ENCODE measurements at places on chromosomes 7 and 10.

DNA sequence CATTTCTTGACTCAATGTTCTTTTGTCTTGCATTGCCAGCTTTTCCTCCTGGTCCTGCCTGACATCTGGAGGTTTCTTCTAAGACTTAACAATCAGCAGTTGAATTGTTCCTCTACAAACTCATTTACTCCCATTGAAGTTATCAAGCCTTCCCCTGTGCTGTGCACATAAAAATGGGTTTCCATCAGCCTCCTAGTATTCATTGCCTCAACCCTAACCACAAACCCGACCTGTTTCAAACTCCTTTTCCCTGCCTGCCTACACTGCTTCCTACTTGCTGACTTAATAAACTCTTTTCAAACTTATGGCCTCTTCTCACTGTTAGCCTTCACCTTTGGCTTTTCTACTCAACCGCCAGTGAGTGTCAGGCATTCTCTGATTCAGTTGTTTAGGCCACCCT is 9.4 kb upstream of the CDK6 start:
- no peak for DNase-seq

- DNase-seq, result peak; percentile 53
These were observed 150.1 kb upstream of the SHH start for GRCh38 chr7:155962191-155962967.

- no peak for DNase-seq
These were observed 44.2 kb upstream of the PRSS58 start for GRCh38 chr7:142301923-142302550.

DNA sequence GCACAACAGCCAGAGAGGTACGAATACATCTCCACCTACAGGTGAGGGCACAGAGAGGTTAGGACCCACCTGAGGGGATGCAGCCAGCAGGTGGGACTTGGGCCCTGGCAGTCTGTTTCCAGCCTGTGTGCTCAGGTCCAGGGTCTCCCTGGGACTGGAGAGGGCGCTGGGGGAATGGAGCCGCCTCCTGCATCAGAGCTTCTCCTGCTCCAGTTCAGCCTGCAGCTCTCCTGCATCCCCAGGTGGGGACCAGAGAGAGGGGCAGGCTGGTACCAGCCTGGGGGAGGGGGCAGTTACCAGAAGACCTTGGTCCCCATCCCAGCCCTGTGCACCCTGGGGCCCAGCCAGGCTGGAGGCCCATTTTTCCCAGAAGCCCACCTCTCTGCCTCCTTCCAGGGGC is 80.7 kb downstream of the LHPP start:
- no peak for DNase-seq

DNA sequence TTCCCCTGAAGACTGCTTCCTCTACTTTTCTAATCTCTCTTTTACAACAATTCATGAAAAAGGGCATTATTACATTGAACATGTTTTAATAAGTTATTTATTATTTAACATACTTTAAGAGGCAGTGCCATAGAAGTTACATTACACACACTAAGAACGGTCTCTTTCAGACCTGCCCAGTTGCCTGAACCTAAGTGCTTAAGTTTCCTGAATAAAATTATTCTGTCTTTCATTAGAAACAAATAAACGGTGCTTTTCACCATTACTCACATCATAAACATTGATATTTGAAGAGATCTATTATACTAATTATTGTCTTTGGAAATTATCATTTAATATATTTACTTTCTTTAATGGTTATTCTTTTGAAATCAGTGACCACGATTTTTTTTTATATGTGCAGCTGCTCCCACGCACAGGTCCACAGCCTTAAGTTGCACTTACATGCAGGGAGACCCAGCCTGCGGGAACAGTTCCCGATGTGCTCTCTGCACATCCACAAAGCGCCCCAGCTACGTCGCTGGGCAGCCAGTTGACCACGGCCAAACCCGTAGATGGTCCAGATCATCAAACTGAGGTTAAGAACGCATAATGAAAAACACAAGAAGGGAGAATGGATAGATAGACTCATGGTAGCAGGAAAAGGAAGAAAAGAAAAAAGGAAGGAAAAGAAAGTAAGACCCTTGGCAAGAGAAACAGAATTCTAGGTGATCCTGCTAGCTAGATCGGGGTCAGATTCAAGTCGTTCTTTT is 437.0 kb upstream of the MGMT start:
- no peak for DNase-seq

DNA sequence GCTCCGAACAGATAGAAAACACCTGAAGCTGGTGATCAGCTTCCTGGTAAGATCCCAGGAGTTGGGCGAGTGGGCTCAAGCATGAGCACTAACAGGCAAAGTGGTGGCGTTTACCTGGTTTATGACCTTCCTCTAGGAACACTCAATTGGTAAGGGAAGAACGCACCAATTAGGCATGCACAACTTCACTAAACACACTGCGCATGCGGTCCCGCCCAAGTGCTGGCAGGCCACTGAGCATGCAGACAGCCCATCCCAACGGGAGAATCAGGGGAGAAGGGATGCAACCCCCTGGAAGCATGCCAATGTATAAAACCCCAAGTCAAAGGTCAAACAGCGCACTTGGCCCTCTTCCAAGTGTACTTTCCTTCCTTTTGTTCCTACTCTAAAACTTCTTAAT is 70.4 kb downstream of the LYZL2 start:
- no peak for DNase-seq

- DNase-seq, result no peak
These were observed 219.8 kb downstream of the MAD1L1 start for GRCh38 chr7:2012981-2013380.

DNA sequence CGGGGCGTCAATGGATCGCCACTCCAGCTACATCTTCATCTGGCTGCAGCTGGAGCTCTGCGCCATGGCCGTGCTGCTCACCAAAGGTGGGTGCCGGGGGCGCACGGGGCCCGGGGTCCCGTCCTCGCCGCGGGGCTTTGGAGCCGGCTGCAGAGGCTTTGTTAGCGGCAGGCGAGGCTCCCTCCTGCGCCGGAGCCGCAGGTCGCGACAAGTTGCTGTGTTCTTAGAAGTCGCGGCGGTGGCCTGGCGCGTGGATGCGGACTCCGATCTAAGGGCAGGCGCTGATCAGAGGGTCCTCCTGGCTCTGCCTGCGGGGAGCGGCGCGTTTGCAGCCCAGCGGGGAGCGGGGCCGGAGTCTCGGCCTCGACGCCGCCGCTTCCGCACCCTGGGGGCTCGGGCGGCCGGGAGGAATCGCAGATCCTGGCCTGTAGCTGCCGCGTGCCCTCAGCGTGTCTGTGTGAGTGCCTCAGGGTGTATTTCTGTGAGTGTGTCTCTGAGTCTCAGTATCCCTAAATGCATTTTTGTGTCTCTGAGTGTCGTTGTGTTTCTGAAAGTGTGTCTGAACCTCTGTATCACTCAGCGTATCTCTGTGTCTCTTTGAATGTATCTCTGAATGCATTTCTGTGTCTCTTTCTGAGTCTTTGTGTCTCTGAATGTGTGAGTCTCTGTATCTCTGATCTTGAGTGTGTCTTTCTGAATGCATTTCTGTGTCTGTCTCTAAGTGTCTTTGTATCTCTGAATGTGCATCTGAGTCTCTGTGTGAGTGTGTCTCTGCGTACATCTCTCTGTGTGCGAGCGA is 766 bp downstream of the BAMBI start:
- DNase-seq, result peak; percentile 37

GRCh38 chr7:1645476-1645875 is 24.6 kb upstream of the ELFN1 start:
- DNase-seq, result no peak

DNA sequence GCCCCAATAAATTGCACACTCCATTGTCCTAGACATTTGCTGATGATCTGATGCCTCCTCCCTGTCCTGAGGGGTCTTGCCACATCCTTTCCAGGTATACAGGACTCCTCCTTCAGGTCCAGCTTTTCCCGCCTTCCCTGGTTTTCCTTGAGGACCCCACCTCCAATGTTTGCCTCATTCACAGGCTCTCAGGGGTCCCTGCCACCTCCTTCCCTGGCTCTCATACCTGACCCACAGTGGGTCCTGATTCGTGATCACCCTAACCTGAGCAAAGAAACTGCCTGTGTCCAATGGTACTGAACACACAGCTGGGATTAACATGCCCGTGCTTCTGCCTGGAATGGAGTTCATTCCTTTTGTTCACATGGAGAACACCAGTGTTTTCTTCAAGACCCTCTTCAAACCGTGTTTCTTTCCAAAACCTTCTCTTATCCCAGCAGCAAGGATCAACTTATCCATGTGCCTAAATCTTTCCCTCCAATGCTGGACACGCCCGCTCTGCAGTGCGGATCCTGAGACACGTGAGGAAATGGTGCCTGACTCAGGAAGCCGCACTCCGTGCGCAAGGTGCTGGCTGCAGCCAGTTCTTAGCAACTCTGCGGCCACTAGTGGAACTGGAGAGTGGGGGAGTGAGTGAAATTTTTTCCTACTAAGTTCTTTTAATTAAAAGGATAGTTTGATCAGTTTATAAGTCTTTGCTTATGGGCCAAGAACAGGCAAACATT is 354.6 kb upstream of the SHH start:
- no peak for DNase-seq

- peak; percentile 23 for DNase-seq
These were observed 2.3 kb downstream of the IGF2BP3 start for GRCh38 chr7:23467806-23468525.

DNA sequence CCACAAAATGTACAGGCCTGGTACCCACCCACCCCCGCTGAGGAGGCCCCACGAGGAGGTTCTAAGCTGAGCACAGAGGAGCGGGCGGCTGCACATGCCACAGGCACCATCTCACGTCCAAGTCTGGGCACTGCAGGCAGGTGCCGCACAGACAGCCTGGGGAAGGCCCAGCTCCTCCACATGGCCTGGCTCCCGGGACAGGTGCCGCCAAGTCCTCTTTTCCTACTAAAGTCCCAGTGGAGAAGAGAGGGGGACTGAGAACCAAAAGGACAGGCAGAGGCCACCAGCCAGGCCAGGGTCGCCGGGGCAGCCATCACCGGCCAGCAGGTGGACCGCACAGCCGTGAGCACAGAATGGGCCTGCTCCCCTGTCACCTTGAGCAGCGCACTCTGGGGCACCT is 91.1 kb downstream of the MAD1L1 start:
- DNase-seq, result no peak

DNA sequence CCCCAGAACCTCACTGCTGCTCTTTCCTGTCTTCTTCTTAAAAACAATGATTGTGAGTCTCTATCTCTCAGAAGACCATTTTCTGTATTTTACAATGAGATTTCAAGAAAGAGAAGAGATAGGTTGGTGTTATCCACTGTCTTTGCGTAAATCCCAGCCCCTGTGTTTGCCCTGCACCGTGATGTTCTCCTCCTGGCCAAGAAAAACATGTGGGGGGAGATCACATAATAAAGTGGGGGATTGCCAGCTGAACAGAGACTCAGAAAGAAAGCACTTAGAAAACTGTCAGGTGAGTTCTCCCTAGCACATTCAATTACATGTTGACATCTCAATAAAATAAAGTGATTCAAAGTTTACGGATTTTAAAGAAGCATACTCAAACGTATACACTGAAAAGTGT is 105.0 kb upstream of the PITRM1 start:
- DNase-seq, result no peak

- no peak for DNase-seq
These were observed 10.6 kb downstream of the DBF4 start for GRCh38 chr7:87886875-87887274.

DNA sequence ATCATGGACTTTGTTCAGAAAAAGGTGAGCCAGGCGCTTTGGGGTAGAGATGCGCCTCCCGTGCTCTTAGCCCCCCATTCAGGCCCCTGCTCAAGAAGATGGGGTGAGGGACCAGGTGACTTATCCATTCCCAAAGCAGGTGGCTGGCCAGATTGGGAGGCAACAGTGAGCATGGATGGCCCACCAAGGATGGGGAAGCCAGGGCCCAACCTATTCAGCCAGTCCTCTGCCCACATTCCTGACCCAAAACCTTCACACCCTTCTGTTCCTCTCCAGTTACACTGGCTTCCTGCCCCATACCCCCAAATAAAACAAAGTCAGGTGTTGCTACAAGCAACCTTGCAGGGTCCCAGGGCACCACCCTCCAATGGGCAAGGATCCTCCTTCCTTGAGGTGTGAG is 44.4 kb downstream of the TSPAN15 start:
- no peak for DNase-seq

- no peak for DNase-seq
These were observed 12.2 kb upstream of the LGI1 start for GRCh38 chr10:93745408-93746065.

GRCh38 chr10:122164023-122164601 is 107.0 kb upstream of the BTBD16 start:
- DNase-seq, result no peak

GRCh38 chr7:30765408-30765807 is 5.8 kb upstream of the MINDY4 start:
- DNase-seq, result no peak

DNA sequence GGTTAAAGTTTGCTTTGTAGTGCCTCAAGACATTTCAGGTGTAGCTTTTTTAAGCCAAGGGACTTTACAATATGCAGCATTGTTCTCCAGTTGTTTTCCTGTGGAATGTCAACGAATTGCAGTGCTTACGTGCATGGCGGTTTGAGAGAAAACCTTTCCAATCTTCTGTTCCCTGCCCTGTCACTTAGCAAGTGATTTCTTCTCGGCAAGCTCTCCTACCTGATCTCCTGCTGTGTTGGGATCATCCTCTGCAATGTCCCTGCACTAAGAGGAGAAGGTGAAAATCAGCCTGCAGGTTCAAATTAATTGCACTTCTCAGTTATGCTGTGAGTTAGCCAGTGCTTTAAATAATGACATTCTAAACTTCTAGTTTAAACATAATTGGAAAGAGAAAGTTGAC is 197.6 kb upstream of the FZD1 start:
- DNase-seq, result no peak

DNA sequence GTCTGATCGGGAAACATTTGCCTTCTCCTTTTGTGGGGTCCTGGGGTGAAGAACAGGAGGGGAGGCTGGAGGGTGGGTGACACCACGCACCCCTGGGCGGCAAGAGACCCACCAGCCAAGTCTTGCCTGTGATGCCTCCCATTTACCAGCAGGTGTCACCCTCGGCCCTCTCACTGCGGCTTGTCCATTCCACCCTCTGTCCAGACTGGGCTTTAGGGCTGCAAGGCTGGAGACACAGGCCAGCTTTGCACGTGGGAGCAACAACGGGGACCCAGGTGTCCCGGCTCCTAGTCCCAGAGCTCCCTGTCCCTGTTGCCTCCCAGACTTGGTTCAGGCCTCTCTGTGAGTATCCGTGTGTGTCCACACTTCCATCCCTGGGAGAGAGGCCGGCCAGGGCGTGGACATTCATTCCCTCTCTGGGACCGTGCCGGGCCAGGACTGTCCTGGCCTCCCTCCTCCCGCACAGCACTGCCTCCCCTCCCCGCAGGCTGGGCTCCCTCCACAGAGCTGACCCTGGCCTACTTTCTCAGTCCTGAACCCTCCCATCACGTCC is 36.2 kb upstream of the GTF2IRD1 start:
- DNase-seq, result peak; percentile 53

DNA sequence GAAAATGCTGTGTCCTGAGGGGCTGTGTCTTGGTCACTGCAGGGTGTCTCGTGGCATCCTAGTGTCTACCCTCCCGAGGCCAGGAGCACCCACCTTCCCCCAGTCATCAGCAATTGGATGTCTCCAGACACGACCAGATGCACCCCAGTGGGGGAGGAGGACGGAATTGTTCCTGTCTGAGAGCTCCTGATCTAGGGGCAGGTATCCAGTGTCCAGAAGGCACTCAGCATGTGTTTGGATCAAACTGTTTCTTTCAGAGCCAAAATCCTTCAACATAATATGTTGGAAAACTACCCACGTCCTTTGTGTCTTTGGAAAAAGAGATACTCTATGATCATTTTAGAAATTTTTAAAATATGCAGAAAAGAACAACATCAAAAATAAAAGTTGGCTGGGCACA is 16.9 kb downstream of the PRKRIP1 start:
- no peak for DNase-seq

- no peak for DNase-seq
These were observed 66.8 kb downstream of the LANCL2 start for GRCh38 chr7:55431898-55432297.

GRCh38 chr10:6755781-6756460 is 175.8 kb upstream of the PRKCQ start:
- no peak for DNase-seq

All from stimulated activated naive CD8-positive, alpha-beta T cell treated with anti-CD3 and anti-CD28 coated beads, Interleukin-15, Interleukin-2, amounts not matched to agents 100 U/mL and 50 U/mL, for 24 hours (primary cell).